CD4-positive, alpha-beta T cell treated with Interleukin-6 for 4 hours (primary cell): ENCODE measurements at places on chromosomes 4 and X.

GRCh38 chr4:36609661-36610060, 328.2 kb downstream of the DTHD1 start:
- DNase-seq = no peak

GRCh38 chrX:13502590-13502989, 66.8 kb upstream of the EGFL6 start:
- DNase-seq = no peak

DNA sequence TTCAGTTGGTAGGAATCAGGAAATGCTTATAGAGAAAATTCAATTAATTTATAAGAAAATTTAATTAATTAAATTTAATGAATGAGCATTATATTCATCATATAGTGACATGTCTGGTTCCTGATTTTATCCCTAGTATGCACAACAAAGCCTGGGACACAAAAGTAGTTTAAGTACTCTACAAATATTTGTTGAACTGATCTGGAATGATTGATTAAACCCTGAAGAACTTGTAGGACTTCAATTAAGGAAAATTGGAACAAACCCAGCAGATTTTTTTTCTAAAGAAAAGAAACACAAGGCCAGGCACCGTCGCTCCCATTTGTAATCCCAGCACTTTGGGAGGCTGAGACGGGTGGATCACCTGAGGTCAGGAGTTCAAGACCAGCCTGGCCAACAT, 4.5 kb upstream of the APELA start:
- DNase-seq = no peak

- no peak for DNase-seq
These were observed 13.8 kb downstream of the RAB28 start for GRCh38 chr4:13470379-13470778.

DNA sequence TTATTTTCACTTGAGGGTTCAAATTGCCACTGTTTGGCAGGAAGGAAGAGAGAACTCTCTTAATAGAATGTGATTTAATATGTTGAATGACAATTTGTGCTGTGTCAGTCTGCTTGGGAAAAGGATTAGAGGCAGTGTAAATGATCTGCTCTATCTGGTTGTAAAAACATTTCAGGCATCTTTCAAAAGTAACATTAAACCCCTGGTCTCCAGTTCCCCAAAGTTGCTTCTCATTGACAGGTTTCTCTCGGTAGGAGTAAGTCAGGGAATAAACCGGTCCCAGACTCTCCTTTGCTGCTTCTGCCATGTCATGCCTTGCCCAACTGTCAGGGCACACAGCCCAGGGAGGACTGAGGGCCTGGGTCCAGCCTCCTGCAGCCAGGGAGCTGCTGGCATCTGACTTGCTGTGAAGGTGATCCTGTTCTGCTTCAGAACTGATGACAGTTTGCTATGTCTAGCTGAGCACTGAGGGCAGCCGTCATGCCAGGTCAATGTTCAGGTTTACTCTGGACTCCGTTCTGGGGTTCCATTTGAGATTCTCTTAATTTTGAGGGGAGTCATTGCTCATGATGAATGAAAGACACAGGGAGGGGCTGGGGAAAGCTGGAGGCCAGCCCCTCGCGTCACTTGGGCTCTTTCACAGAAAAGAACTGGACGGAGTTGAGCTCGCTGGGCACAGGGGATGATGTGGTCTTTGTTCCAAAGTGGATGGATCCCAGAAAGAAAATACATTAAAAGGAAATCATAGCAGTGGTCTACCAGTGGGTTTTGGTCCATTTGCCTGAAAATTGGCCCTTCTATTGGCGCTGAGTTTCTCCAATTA, 312.4 kb downstream of the ARHGAP10 start:
- DNase-seq = no peak

DNA sequence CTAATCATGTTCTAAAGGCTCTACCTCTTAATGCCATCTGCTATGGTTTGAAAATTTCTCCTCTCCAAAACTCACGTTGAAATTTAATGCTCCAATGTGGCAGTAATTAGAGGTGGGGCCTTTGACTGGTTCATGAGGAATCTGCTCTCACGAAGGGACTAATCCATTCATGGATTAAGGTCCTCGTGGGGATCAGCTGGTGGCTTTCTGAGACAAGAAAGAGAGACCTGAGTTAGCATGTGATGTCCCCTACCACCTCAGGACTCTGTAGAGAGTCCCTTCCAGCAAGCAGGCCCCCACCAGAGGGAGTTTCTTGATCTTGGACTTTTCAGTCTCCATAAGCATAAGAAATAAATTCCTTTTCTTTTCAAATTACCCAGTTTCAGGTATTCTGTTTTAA, 65.3 kb downstream of the WDFY3 start:
- DNase-seq = no peak

- DNase-seq = no peak
These were observed 3.9 kb downstream of the PRSS12 start for GRCh38 chr4:118348886-118349285.
